Tibial nerve (tissue), 4 donors: ENCODE measurements at places on chromosomes 7 and 10. TPM values are rescaled to one million over a fixed set of nuclear protein-coding genes. Genes with fewer than 3 reads are reported as not detected.

DNA sequence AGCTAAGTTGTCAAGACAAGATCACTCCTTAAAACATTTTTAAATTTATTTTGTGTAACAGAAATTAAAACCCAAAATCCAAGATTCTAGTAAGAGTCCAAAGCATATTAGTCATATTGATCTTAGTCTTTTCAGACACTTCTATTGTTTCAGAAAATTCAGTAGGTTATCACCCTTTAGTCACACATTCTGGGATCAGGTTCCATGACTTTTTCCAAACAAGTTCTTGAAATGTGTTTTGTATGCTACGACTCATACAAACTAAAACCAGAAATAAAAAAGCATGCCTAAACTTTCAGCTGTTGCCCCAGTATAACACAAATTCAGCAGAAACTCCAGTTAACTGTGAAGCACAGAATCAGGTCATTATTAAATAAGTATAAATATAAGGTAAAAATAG, 10.7 kb downstream of the SEMA3D start:
- H3K27me3 ChIP-seq: no peaks in the 10 kb centered on the region
- no peak for DNase-seq
- H3K36me3 ChIP-seq: no peaks in the 10 kb centered on the region
- no peak overlapping the region for H3K27ac ChIP-seq

DNA sequence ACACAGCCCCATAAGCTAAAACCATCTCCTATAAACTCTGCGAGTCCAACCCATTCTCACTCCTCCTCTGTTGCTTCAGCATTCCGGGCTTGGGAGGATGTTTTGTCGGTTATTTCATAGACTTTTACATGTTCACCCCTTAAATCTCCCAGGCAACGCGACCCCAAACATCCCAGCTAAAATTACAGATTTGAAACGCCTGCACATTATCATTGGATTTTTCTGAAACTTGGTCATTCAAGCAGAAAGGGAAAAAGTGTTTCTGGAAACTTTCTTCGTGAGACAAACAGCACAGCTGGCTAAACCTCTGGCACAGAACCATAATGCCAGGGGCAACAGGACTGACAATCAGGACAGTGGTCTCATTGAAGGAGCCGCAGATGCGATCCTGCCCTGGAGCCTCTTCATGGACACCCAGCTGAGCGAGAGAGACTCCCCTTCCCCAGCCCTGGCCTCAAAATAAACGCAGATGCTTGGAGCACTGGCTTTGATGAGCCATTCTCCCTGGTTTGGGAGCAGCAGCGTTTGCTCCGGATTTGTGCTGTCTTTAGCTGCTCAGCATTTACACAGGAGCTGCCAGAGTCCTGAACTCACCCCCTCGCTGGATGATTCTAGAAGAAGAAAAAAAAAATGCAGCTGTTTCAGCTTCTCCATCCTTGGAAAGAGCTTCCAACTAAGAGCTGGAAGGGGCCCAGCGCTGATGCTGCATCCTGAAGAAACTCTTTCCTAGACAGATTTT, 30.1 kb downstream of the AFAP1L2 start:
- no peaks in the 10 kb centered on the region for H3K27me3 ChIP-seq
- H3K4me3 ChIP-seq: no peak overlapping the region
- no peak overlapping the region for H3K27ac ChIP-seq
- peak; percentile 57 for DNase-seq
- peaks cover 27% of the 10 kb centered on the region for H3K4me1 ChIP-seq
- no peaks in the 10 kb centered on the region for H3K36me3 ChIP-seq

GRCh38 chr7:4727914-4728705, 46.0 kb downstream of the FOXK1 start:
- peaks cover 48% of the 10 kb centered on the region for H3K4me1 ChIP-seq
- H3K27ac ChIP-seq: no peak overlapping the region
- H3K36me3 ChIP-seq: no peaks in the 10 kb centered on the region
- H3K4me3 ChIP-seq: no peak overlapping the region

- no peak for DNase-seq
- no peaks in the 10 kb centered on the region for H3K36me3 ChIP-seq
- H3K27ac ChIP-seq: peak overlapping the region; percentile 87
- no peak overlapping the region for H3K4me3 ChIP-seq
- no peaks in the 10 kb centered on the region for H3K4me1 ChIP-seq
These were observed 153.2 kb upstream of the LYZL2 start for GRCh38 chr10:30782537-30783461.

DNA sequence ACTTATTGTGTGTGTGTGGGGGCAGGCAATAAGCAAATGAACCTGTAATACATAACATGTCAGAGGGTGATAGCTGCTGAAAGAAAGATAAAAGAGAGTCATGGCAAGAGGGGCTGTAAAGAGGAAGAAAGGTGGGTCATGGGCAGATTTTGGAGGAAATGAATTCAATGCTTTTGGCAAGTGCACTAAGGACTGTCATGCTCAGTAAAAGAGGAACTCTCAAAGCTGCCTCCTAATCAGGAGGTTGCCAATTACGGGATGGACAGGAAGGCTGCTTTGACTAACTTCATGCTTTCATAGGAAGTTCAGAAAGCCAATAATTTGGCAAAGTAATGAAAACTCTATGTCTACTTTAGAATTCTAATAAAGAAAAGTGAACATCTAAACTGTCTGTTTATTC, 401.2 kb downstream of the SH2D4B start:
- no peak overlapping the region for H3K4me3 ChIP-seq
- H3K27ac ChIP-seq: no peak overlapping the region
- DNase-seq: no peak
- H3K4me1 ChIP-seq: no peaks in the 10 kb centered on the region
- H3K27me3 ChIP-seq: no peaks in the 10 kb centered on the region
- H3K36me3 ChIP-seq: no peaks in the 10 kb centered on the region

Gene CD36
- 122 TPM for total RNA-seq

- no peak overlapping the region for H3K27ac ChIP-seq
- H3K36me3 ChIP-seq: peaks cover 11% of the 10 kb centered on the region
- no peaks in the 10 kb centered on the region for H3K4me1 ChIP-seq
- H3K27me3 ChIP-seq: no peaks in the 10 kb centered on the region
- no peak for DNase-seq
These were observed 165.9 kb downstream of the CUX1 start for GRCh38 chr7:101983147-101983811.

Gene THSD7A
- total RNA-seq: 11.4 TPM

DNA sequence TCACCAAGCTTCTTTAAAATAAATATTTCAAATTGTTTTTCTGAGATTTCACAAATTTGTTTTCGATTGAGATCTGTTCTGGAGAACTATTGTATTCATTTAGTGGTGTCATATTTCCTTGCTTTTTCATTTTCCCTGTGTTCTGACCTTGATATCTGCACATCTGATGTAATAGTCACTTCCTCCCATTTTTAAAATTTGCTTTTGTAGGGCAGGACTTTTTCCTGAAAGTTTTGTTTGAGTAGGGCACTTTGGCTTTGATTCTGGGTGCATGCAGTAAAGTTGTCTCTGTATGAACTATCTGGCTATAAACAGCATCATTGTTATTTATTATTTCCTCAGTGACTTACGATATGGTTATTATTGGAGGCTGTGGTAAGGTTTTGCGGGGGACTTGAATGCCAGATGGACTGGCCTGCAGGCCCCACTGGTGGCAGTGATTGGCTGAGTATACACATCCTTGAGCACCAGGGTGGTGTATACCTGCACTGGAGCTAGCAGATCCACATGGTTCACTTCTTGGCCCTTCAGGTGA, 83.6 kb downstream of the CSTF2T start:
- H3K4me1 ChIP-seq: no peaks in the 10 kb centered on the region
- no peaks in the 10 kb centered on the region for H3K27me3 ChIP-seq
- H3K4me3 ChIP-seq: no peak overlapping the region
- H3K27ac ChIP-seq: no peak overlapping the region

GRCh38 chr7:24932815-24933214, 47.2 kb downstream of the OSBPL3 start:
- DNase-seq: no peak
- no peak overlapping the region for H3K27ac ChIP-seq
- H3K36me3 ChIP-seq: no peaks in the 10 kb centered on the region
- no peaks in the 10 kb centered on the region for H3K4me1 ChIP-seq
- H3K27me3 ChIP-seq: no peaks in the 10 kb centered on the region

- H3K36me3 ChIP-seq: no peaks in the 10 kb centered on the region
- no peak overlapping the region for H3K27ac ChIP-seq
- DNase-seq: no peak
- no peaks in the 10 kb centered on the region for H3K27me3 ChIP-seq
- H3K4me1 ChIP-seq: no peaks in the 10 kb centered on the region
These were observed 312.0 kb downstream of the RNLS start for GRCh38 chr10:88270871-88271713.

DNA sequence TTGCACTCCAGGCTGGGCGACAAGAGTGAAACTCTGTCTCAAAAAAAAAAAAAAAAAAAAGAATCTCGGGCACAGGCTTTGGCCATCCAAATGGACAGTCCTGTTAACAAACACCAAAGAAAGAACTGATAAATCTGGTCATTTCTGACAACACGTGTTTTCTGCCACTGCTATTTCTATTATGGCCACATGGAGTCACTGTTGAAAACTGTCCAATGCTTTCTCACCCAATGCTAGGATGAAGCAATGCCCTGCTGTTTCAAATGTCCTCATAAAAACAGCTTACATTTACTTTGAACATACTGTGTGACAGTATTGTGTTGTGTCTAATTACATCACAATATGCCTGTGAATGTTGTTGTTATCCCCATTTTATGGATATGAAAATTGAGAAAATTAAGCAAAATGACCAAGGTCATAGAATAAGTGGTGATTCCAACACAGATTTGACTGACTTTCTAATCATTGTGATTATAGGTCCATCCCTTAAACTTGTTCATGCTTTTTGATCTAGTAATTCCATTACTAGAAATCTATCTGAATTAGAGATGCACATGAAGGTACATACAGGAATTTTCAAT, 19.9 kb upstream of the MAP3K8 start:
- peak; percentile 62 for DNase-seq
- H3K27ac ChIP-seq: no peak overlapping the region
- no peaks in the 10 kb centered on the region for H3K36me3 ChIP-seq
- peaks cover 14% of the 10 kb centered on the region for H3K4me1 ChIP-seq

Gene GARIN1A
- total RNA-seq: 0.98 TPM

DNA sequence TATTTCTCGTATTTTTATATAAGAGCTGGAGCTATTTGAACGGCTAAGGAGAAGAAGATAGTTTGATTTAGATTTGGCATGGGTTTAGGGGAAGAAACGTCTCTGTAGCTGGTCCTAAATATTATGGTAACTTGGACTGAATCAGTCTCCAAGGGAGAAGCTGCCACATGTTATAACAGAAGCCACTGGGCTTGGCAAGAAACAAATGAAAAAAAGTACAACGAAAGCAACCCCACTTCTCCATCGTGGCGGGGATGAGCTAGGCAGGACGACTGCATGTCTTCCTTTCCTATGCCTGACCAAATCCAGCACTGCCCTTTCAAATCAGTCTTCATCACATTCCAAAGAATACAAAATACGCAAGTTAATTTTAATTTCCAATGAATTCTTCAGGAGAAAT, 196.7 kb upstream of the KLF14 start:
- DNase-seq: no peak
- H3K27me3 ChIP-seq: no peaks in the 10 kb centered on the region
- H3K4me1 ChIP-seq: no peaks in the 10 kb centered on the region
- peaks cover 2% of the 10 kb centered on the region for H3K36me3 ChIP-seq
- H3K4me3 ChIP-seq: no peak overlapping the region

DNA sequence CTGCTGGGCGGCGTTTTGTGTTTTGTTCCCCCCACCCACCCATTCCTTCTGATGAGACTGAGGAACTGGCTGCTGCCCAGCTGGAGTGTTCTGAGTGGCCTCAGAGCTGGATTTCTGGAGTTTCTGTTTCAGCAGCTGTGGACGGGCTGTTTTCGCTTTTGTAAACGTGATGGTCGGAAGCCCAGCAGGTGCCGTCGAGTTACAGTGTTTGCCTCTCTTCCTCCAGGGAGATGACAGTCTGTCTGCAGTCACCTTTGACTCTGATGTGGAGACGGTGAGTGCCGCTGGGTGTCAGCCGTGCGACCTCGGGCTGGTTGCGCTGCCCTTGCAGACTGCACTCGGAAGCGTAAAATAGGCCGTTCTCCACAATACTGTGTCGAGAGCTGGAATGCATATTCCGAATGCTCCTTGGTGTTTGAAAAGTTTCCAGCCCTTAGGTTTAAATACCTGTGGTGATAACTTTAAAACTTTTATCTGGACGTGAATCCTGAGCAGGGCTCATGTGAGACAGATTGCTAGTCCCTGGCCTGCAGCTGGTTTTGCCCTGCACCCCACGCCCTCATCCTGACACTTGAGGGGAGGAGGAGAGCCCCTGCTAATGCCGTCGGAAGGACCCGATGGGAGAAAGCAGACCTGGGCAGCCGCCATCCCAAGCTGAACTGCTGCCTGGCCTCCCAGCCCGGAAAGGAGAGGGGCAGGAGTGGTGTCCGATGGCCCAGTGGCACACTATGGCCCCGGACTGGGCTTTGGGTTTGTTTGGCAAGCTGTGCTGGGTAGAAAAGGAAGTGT, 8.3 kb downstream of the IQCE start:
- DNase-seq: no peak
- H3K4me3 ChIP-seq: no peak overlapping the region
- H3K4me1 ChIP-seq: peaks cover 19% of the 10 kb centered on the region
- peak overlapping the region; percentile 30 for H3K27ac ChIP-seq
- no peaks in the 10 kb centered on the region for H3K27me3 ChIP-seq

Gene SUGCT
- total RNA-seq: 2.7 TPM

GRCh38 chr7:111753968-111754367, 191.7 kb upstream of the IMMP2L start:
- no peaks in the 10 kb centered on the region for H3K27me3 ChIP-seq
- H3K36me3 ChIP-seq: no peaks in the 10 kb centered on the region
- no peak for DNase-seq
- H3K4me3 ChIP-seq: no peak overlapping the region

GRCh38 chr7:118793582-118793981, 569.1 kb downstream of the ANKRD7 start:
- DNase-seq: no peak
- no peak overlapping the region for H3K4me3 ChIP-seq
- no peak overlapping the region for H3K27ac ChIP-seq
- no peaks in the 10 kb centered on the region for H3K27me3 ChIP-seq
